Kidney epithelial cell (primary cell): ENCODE measurements at places on chromosomes 11 and 22. TPM values are rescaled to one million over a fixed set of nuclear protein-coding genes. Genes with fewer than 3 reads are reported as not detected.

DNA sequence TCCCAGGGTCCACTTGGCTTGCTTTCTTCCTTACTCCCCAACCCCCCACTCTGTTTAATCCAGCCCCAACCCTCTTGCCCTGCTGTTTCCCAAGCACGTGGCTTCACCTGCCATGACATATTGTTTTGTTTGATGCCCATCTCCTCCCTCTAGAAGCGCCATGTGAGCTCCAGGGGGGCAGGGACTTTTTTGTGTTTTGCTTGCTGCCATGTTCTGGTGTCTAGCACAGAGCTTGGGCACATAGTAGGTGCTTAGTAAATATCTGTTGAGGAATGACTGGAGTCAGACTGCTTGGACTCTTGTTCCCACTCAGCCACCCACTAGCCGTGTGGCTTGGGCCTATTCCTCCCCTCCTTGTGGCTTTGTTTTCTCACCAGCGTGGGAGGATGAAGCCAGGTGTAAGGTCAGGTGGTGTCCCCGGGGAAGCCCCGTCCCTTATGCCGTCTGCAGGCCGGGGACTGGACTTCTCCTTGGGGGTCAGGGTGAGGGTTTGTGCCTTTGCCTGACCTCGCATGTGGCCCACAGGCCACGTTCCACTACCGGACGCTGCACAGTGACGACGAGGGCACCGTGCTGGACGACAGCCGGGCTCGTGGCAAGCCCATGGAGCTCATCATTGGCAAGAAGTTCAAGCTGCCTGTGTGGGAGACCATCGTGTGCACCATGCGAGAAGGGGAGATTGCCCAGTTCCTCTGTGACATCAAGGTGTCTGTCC lies 3.8 kb downstream of the AIP start:
- DNase-seq = no peak

GRCh38 chr11:130894322-130895025 lies 21.8 kb downstream of the SNX19 start:
- DNase-seq = no peak

DNA sequence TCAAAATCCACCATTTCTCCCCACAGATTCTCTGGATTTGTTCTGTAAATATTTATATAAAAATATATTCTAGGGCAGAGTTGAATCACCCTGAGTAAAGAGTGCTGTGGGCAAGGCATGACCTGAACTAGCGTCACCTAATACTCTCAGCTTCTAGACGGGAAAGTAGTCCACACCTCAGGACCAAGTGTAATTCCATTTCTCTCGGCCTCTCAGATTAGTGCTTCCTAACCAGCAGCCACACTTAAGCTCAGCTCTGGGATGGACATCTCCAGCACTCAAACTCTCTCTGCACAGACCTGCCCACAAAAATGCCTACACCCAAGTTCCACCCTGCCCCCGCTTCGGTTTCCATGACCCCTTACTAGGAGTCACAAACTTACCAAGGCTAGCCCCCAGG lies 5.3 kb downstream of the SPTBN2 start:
- DNase-seq = no peak

RGL4 gene
- not detected in 2 replicates for total RNA-seq

DNA sequence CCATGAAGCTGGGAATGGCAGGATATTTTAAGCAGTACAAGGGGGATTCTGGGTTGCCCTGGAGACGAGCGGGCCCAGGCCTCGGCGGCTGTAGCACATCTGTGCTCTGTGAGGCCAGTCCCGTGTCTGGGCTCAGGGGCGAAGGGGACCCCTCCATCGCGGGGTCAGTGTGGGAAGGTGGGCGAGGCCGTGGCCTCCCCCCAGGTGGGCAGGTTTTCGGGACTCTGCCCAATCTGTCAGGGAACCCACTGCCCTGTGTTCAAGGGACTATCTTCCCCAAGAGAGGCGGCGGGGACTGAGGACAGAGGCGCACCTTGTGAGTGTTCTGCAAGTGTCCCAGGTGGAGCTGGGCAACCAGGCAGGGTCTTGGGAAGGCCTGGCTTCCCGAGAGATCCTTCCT lies 336.6 kb downstream of the CTTN start:
- no peak for DNase-seq

DNA sequence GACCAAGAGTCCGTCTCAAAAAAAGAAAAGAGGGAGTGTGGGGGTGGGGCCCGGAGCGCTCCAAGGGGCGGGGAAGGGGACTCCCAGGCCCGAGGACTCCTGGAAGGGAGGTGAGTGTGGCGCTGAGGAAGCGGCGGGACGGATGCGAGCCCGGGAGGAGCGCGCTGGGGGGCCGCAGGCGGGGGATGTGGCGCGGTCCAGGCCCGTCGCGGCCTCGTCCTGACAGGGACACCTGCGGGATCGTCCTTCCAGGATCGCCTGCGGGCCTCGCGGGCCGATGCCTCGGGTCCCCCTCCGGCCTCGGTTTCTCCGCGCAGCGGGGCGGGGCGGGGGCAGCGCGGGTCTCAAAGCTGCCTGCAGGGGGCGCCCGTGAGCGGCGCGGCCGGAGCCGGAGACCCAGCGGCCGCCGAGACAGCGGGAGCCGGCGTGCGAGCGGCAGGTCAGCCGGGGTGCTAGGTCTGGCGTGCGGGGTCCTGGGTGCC lies 3.8 kb upstream of the ADORA2A start:
- DNase-seq = no peak

GRCh38 chr11:112805658-112806057 lies 155.6 kb upstream of the NCAM1 start:
- no peak for DNase-seq

CCDC34 gene
- total RNA-seq = 4.4 and 5.6 TPM in 2 replicates

DNA sequence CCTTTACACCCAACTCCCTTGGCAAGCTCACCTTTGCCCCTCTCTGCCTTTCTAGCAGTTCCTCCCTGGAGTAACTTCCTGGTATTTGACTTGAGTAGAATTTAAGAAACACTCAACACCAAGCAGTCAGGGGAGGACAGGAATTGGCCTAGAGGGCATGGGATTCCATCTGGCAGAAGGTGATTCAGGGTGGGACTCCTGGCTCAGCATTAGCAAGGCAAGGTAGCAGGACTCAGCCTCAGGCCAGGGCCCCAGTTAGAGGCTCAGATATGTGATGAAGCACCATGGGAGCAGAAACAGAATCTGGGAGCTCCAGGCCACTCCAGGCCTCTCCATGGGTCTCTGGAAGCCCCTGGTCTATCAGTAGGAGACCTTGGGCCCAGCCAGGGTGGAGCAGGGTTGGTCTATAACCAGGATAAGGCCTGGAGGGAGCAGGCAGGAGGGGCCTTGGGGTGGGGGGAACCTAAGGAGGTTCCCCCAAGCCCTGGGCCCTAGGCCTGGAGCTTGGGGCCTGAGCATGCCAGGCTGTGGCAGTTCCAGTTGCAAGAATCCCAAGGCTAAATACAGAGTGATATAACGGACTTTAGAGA lies 148.2 kb downstream of the PARVA start:
- DNase-seq = no peak

- DNase-seq = no peak
Measured at GRCh38 chr22:44596396-44597125, 98.5 kb upstream of the RTL6 start.

ANO1 gene
- total RNA-seq = 0.89 and 1.1 TPM in 2 replicates

DNA sequence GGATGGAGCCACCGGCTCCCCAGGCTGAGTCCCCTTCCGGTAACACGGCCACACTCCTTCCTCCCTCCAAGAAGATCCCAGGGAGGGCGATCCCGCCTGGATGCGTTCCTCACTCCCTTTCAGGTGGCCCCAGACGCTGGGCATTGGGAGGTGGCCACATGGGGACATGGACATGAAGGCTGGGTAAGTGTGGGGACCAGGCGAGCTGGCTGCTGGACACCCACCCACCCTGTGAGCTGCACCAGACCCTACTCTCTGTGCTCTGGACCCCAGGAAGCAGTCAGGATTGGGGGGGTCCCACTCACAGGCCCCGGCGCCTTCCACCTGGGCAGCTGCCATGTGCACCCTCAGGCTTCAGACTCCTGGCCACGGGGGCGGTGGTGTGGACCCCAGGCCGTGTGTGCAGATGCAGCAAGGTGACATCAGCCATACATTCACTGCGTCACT lies 932.8 kb downstream of the BRD1 start:
- DNase-seq = no peak

DNA sequence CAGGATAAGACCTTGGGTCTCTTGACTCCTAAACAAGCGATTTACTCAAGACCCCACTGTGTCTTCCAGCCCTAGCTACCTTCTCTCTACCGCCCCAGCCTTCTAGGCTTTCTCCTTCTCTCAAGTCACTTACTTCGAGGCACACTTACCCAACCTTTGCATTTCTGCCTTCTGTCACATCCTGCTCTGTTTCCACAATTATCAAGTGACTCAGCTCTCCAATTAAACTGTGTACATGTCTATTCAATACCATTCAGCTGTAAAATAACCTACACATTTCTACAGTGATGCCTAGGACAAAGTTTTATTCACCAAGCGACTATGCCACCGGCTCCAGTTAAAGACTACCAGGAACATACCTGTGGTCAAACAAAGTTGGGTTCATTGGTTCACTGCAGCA lies 69.0 kb downstream of the LARGE1 start:
- no peak for DNase-seq

DNA sequence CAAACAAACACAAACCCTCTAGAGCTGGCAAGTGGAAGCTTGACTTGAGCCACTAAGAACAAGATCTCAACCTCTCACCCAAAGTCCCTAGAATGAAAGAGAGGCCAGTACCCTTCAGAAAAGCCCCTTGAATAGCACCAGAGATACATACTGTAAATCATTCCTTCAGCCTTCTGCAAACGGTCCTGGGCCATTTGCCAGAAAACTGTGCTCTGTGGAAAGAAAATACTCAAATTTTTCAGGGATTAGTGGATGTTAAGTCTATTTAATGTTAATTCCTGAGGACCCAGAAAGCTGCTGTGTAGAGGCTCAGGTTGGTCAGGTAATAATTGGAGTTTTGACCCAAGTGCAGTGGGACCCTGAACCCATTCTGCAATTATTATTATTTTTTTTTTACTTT lies 16.9 kb downstream of the SERPINH1 start:
- DNase-seq = no peak

GRCh38 chr22:49668402-49668801 lies 159.3 kb downstream of the BRD1 start:
- DNase-seq = no peak

GSTT2 gene
- 0.50 and 1.2 TPM in 2 replicates for total RNA-seq

GRCh38 chr11:127925475-127925874 lies 661.9 kb downstream of the ETS1 start:
- peak; percentile 48 for DNase-seq

MYBPC3 gene
- total RNA-seq = not detected in 2 replicates

DNA sequence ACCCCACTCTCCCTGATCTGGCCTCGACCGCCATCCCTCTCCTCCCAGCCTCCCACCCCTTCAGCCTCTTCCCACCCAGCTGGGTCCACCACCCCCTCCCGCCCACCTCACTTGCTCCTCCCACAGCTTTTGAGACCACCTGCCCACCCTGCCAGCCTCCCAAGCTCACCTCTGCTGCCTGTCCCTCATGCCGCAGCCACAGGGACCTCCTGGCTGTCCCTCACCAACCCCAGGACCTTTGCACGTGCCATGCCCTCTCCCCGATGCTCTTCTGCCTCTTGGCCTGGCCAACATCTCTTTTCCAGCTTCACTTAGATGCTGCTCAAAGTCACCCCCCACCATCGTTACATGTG lies 6.5 kb downstream of the PNPLA5 start:
- no peak for DNase-seq

DNA sequence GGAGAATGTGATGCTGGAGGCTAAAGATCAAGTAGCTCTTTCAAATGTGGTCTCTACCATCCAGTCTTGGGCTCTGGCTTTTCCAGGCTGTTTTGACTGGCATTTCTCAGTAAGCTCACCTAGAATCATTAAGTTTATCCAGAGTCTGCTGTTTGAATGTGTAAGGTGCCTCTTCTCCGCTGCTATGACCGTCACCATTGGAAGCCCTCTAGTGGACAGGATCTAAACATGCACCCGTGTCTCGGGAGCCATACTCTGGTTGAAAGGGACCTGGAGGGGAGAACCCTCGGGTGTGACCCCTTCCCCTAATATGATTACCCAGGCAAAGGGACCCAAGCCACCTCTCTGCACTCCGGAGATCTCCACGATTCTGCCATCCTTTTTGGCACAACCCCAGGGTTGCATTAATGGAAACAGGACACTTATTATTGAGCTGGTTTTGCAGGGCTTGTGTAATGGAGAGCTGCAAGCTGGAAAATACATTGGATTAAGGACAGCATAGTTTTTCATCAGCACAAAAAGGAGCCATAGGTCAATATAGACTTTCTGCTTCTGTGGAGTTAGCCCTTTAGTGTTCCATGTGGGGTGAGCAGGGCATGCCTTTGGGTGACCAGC lies 191.0 kb upstream of the LARGE1 start:
- no peak for DNase-seq

GRCh38 chr11:25776238-25776637 lies 555.7 kb upstream of the ANO3 start:
- no peak for DNase-seq

RBFOX2 gene
- 75.1 and 91.2 TPM in 2 replicates for total RNA-seq

DNA sequence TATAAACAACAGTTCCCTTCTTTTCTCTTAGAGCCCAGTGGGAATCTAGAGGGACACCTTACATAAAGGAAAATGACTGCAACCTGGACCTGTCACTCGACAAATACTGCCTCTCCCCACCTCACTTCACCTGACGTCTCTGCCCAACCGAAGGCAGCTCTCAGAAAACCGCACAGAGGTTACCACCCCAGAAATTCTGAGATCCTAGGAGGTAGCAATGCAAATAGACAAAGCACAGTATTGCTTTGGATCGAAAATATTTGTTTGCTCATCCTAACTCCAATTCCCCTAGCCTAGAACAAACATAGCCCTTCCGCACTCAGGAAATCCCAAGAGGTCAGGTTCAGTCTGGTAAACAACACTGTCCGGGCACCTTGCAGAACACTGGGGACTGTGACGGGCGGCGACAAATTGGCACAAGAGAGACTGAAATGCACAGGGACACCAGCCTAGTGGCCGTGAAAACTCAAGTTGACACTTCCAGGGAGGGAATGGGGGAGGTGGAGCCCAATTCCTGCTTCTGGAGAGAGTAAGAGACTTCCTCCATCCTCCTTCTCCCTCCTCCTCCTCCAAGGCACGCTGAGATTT lies 420 bp upstream of the TRIM44 start:
- no peak for DNase-seq

GRCh38 chr22:46447906-46448305 lies 89.5 kb downstream of the CELSR1 start:
- no peak for DNase-seq

DNA sequence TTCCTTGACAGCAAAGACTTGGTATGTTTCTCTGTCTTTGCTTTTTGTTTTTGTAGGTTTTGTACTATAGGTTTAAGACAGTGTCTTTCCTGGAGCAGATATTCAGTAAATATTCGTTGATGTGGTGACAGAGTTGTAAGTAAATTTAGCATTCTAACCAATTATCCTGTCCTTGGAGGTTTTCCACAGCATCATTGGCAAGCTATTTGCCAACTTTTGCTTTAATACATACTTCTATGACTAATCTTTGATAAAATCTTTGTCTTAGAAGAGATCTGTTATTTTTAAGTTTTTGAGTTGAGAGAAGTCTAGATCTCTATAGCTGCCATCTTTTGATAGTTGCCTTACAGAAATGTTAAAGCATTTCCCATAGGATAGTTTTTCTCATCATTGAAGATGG lies 3.8 kb downstream of the USP47 start:
- DNase-seq = no peak

GVQW3 gene
- total RNA-seq = 1.1 and 1.6 TPM in 2 replicates

- DNase-seq = no peak
Measured at GRCh38 chr11:114501901-114502300, 57.8 kb downstream of the NXPE1 start.
